ENCODE measurements at places on chromosomes 4 and X.

DNA sequence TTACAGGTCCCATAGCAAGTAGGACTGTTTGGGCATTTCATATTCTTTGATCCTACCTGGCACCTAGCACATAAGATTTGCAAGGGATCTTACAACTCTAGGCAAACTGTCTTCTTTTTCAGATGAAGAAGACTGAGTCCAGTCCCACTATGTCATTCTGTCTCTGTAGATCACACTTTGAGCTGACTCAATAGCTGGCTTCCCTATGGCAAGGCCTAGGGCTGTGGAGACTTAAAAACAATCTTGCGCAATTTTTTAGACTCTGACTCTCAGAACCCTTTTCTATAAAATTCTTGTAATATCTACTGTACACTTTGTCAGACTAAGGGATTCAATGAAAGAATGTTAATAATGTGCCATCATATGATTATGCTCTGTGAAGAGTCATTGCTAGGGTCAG lies 26.7 kb downstream of the OTC start:
- DNase-seq: no peak

GRCh38 chr4:118367361-118367760 lies 14.6 kb upstream of the PRSS12 start:
- no peak for DNase-seq

DNA sequence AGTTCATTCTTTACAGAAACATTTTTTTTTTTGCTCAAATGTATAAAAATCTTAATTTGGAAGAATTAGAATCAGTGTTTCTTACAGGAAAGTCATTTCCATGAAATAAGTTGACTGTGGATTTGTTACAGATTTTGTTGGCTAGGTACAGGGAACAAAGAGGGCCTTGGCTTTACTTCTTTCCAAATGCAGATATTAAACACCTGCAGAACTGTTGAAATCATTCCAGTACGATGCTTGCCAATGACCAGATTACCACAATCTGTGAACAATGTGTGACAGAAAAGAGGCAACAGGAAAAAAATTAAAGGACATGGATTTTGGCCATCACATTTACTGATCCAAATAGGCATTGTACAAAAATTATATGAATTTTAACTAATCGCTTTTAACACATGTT lies 70.8 kb downstream of the ANXA10 start:
- DNase-seq: no peak

DNA sequence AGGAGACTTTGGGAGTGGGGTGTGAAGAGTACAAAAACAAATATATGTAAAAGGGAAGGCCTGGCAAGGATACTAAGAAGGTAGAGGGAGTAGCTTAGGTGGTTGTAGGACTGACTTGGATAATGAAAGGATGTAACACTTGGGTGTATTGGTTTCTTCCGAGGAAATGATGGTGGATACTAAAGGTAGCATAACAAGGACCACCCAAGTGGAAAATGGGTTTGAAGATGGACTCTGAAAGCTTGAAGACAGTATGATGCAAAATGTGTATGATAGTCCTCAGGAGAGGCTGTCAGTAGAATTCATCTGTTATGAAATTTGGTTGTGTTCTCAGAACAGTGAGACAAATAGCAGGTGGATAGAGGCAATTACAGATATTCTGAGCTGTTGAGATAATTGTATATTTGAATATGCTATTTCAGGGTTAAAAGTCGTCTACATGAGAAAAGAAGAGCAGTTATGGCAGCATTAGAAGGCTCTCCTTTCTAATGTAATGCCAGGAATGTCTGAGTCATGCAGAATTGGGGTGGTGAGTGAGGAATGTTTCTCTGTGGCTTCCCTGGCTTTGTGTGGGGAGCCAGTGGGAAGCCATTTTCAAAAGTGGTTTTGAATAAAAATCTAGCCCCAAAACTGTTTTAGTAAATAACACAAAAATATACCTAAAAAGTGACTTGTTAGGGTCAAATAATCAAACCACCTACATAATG lies 75.6 kb downstream of the FHIP1A start:
- DNase-seq: peak; percentile 24

- DNase-seq: no peak
Measured at GRCh38 chr4:112562254-112562879, 46.4 kb upstream of the NEUROG2 start.

DNA sequence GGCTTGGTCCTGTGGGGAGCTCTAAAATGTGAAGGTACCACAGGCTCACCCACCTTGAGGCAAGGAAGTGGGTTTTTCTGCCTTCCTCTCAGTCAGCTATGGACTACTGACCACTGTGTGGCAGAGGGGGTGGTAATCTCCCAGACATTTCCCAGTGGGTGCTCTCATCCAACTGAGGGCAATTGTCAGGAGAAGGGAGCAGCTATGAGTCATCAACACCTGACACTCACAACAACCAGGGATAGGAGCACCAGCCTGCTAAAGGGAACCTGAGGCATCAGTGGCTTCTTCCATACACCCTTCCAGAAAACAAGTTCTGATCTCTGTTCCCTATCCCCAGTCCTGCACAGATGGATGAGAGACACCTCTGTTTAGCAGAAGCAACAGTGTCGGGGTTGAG lies 468.8 kb downstream of the BCOR start:
- DNase-seq: no peak
